Suprapubic skin (tissue), 4 donors: ENCODE measurements at places on chromosomes 11 and 22.

GRCh38 chr11:44573333-44573732 is 7.9 kb downstream of the CD82 start:
- peak overlapping the region; percentile 79 for H3K27ac ChIP-seq
- H3K27me3 ChIP-seq = no peaks in the 10 kb centered on the region
- no peak overlapping the region for H3K4me3 ChIP-seq

- H3K27ac ChIP-seq = no peak overlapping the region
- H3K4me1 ChIP-seq = peaks cover 10% of the 10 kb centered on the region
- no peaks in the 10 kb centered on the region for H3K27me3 ChIP-seq
Observed at GRCh38 chr22:30005213-30005857, 74.9 kb upstream of the HORMAD2 start.

DNA sequence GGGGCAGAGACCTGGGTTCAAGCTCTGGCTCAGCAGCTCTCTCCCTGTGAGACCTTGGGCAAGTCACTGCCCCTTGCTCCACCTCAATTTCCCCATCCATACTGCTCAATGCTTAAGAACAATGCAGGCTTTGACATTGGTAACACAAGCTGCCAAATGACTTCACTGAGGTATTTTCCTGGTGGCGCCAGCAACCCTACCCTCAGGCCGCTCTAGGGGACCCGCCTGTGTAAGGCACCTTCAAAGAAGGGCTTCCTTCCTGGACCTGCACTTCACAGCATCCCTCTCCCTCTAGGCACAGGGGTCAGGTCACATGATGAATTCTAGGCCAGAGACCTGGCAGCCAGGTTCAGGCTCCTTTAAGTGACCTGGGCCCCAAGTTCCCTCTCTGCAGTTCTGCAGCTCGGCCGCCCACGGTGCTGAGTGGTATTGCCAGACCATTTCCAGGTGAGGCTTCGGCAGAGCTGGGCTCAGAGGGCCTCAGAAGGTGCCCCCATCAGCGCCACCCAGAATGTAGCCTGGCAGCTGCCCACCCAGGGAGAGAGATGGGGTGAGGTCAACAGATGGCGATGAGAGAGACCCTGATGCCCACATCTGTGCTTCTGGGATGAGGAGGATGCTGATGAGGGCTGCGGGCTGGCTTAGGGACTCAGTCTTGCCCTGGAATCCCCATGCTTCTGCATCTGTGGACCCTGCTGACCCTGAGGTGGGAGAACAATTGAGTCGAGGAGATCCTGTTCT is 4.5 kb downstream of the WNT11 start:
- no peak for DNase-seq
- H3K27me3 ChIP-seq = peaks cover 18% of the 10 kb centered on the region

- no peaks in the 10 kb centered on the region for H3K27me3 ChIP-seq
- no peak overlapping the region for H3K4me3 ChIP-seq
- H3K27ac ChIP-seq = no peak overlapping the region
- DNase-seq = no peak
Observed at GRCh38 chr11:76159983-76160661, 46.2 kb downstream of the WNT11 start.

DNA sequence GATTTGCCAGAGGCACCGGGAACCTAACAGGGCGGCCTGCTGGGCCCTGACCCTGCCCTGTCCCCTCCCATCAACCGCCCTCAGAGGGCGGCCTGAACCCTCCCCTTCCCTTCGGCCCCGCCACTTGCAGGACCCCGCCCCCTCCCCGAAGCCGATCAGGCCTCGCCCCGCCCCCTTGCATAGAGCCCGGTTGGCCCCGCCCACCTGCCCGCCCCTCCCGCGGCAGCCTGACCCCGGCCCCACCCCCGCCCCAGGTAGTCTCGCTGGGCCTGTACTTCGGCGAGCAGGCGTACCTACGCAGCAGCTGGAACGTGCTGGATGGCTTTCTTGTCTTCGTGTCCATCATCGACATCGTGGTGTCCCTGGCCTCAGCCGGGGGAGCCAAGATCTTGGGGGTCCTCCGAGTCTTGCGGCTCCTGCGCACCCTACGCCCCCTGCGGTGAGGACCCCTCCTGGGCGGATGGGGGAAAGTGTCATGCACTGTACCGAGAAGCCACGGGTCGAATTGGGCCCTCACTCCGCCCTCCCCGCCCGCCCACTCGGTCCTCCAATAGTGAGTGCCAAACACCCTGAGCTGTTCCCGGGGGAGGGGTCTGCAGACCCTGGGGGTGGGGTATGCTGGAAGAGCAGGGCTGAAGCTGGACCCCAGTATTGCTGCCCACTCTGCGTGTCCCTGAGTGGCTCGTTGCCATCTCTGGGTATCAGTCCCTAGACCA is 94.1 kb downstream of the CACNA1I start:
- H3K4me3 ChIP-seq = no peak overlapping the region
- H3K27ac ChIP-seq = no peak overlapping the region
- no peaks in the 10 kb centered on the region for H3K36me3 ChIP-seq
- H3K4me1 ChIP-seq = peaks cover 27% of the 10 kb centered on the region
- H3K27me3 ChIP-seq = peaks cover 72% of the 10 kb centered on the region

DNA sequence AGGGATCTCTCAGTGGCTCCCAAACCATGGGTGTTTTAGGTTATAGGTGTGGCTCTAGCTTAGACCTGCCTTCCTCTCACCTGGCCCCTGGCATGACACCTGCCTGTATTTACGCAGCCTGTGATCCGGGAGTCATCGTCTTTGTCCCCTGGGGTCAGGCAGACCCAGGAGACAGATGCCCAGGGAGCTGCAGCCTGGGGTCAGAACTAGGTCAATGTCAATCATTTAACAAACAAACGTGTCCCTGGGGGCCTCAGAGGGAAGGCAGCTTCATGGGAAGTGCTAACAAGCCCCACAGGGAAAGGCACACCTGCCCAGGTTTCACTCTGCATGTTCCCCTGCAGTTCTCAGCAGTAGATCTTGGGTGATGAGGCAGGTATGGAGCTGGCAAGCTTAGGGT is 12.0 kb downstream of the BACE1-AS start:
- no peak for DNase-seq
- no peaks in the 10 kb centered on the region for H3K27me3 ChIP-seq
- no peaks in the 10 kb centered on the region for H3K36me3 ChIP-seq
- H3K4me3 ChIP-seq = no peak overlapping the region
- peaks cover 5% of the 10 kb centered on the region for H3K4me1 ChIP-seq

DNA sequence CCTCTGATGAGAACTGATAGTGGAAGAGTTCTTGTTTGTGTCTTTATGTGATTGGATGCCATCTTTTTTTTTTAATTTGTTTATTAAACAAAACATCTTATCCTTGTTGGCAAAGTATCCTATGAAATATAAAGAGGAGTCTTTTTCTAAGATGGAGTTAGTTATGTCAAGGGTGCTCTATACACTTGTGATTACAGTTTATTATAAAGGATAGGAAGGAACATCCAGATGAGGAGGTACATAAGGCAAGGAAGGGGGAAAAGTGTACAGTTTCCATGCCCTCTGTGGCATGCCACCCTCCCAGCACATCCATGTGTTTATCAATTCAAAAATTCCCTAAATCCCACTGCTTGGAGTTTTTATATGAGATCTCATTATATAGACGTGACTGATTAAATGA is 7.4 kb upstream of the RBMXL2 start:
- no peak overlapping the region for H3K4me3 ChIP-seq
- no peaks in the 10 kb centered on the region for H3K27me3 ChIP-seq
- DNase-seq = no peak
- no peaks in the 10 kb centered on the region for H3K4me1 ChIP-seq
- H3K27ac ChIP-seq = no peak overlapping the region

DNA sequence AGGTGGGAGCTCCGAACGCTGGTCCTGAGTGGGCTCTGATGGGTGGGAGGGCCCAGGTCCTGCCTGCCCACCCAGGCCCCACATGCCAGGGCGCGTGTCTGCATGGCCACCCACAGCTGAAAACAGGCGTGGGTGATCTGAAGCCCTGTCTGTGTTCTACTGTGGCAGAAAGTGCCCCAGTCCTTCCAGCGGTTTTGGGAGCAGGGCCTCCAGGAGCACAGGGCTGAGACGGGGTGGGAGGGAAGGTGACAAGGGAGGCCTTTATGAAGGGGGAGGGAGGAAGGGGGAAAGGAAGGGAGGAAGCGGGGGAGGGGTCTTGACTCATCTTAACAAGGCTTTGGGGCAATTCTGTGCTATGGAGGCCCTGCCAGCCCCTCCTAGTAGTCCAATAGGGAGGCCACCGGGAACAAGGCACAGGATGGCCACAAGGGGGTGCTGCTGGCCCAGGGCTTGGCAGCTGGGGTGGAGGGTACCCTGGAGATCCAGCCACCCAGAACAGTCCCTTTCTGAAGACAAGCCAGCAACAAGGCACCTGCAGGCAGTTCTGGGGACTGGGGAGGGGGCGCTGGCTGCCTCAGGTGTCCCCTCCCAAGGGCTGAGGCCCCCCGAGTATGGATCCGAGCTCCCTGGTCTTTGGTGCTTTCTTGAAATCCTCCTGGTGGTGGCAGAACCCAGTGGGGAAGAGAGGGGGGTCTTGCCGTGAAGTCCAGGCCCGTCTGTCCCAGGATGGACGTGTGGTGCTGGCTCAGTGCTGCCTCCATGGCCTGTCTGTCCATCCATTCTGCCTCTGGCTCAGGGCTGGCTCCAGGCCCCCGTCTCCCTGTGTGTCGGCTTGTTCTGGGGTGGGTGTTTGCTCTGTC is 6.3 kb upstream of the FADS3 start:
- H3K36me3 ChIP-seq = peaks cover 29% of the 10 kb centered on the region
- peaks cover 7% of the 10 kb centered on the region for H3K4me1 ChIP-seq
- no peaks in the 10 kb centered on the region for H3K27me3 ChIP-seq
- H3K4me3 ChIP-seq = no peak overlapping the region

DNA sequence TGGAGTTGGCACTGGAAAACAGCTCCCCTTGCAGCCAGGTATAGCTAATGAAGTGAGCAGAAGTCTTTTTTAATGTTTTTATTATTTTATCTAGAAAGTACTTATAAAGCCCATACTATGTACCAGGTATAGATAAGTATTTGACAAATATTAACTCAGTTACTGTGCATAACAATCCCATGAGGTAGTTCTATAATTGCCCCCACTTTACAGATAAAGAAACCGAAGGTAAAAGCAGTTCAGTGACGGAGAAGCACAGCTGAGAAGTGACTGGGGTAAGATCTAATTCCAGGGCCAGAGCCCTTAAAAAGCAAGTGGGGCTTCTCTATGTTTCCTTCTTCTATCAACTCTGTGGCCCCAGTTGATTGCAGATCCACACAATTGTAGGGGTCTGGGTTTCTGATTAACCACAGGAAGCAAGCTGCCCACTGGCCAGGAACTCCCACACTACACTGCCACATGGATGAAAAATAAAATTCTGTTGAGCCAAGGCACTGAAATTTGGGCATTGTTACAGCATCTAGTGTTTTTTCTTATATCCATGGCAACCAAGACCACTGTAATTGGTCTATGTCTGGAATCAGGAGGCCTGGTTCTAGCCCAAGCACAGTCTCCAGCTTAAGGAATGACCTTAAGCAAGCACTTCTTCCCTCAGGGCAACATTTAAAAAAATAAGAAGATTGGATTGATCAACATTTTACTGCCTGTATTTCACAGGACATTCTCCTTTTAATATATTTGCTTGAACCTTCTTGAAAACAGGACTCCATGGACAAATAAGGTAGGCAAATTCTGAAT is 55.3 kb upstream of the TEAD1 start:
- no peak overlapping the region for H3K4me3 ChIP-seq
- H3K36me3 ChIP-seq = no peaks in the 10 kb centered on the region
- H3K27ac ChIP-seq = no peak overlapping the region
- H3K4me1 ChIP-seq = no peaks in the 10 kb centered on the region
- no peak for DNase-seq
- H3K27me3 ChIP-seq = no peaks in the 10 kb centered on the region

DNA sequence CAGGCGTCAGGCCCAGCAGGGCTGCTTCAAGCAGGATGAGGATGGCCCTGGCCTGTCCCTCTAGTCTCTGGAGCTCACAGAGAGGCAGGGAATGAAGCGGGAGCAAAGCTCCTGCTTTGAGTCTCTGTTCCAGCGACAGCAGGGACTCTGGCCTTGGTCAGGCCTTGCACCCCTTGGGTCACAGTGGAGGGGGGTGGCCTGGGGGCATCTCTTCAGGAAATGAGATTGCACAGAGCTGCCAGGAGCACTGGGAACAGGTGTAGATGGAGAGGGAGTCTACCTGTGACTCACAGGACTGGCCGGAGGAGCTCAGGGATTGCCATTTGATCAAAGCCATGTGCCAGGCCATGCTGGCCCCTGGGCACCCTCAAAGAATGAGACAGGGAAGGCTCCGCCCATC is 1.6 kb downstream of the ANO1 start:
- H3K36me3 ChIP-seq = no peaks in the 10 kb centered on the region
- H3K4me1 ChIP-seq = peaks cover 45% of the 10 kb centered on the region
- H3K27ac ChIP-seq = peak overlapping the region; percentile 20
- H3K4me3 ChIP-seq = peak overlapping the region; percentile 49

GRCh38 chr11:56783448-56784041 is 35.0 kb upstream of the OR9G4 start:
- no peaks in the 10 kb centered on the region for H3K27me3 ChIP-seq
- no peak overlapping the region for H3K4me3 ChIP-seq
- no peak overlapping the region for H3K27ac ChIP-seq
- no peaks in the 10 kb centered on the region for H3K36me3 ChIP-seq

DNA sequence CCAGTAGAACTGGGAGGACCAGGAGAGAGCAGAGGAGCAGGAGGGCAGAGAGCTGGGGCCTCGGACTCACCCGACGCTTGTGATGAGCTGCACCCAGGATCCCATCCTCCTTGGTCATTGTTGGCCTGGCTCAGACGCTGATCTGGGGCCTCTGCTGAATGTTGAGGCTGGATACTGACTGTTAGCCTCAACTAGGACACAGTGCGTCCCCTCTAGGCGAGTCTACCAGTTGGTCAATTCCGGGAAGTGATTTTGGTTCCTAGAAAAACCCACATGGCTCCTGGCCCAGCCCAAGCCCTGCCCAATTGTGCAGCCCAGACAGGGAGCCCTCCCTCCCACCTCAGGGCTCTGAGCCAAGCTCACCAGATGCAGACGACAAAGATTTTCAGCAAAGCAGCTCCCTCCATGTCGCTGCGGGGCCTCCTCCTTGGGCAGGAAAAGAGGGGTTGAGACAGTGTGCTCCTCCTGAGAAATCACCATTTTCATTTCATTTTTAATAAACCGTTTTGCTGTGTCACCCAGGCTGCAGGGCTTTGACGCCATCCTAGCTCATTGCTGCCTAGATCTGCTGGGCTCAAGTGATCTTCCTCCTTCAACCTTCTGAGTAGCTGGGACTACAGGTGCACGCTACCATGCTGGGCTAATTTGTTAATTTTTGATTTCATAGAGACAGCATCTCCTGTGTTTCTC is at the start of gene APOL4:
Gene APOL4 (minus strand): TSS at position 180 of the 690 bp plus-strand sequence. CDS start 75 bp downstream, at position 105.
- no peaks in the 10 kb centered on the region for H3K27me3 ChIP-seq
- H3K4me1 ChIP-seq = peaks cover 36% of the 10 kb centered on the region
- peak within 1 kb of the TSS; percentile 62 for H3K27ac ChIP-seq
- peak; percentile 92 for DNase-seq

DNA sequence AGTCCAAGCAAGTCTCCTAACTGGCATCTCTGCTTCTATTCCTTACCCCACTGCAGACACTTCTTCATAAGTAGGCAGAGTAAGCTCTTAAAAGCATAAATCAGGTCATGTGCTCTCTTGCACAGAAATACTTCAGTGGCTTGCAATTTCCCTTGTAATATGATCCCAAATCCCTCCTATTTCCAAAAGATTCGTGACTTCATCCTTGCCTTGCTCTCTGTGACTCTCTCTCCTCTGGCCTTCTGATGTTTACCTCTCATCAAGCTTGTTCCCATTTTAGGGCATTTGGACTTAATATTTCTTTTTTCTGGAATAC is 37.4 kb upstream of the NCR3LG1 start:
- no peaks in the 10 kb centered on the region for H3K4me1 ChIP-seq
- no peak overlapping the region for H3K27ac ChIP-seq
- H3K27me3 ChIP-seq = no peaks in the 10 kb centered on the region
- H3K36me3 ChIP-seq = peaks cover 34% of the 10 kb centered on the region
- DNase-seq = no peak

GRCh38 chr11:47350315-47350714 is 2.2 kb downstream of the MYBPC3 start:
- no peak overlapping the region for H3K27ac ChIP-seq
- H3K4me1 ChIP-seq = peaks cover 10% of the 10 kb centered on the region
- H3K4me3 ChIP-seq = no peak overlapping the region
- no peaks in the 10 kb centered on the region for H3K27me3 ChIP-seq
